ENCODE measurements at places on chromosomes 2 and 18.

GRCh38 chr18:33755931-33756560 is 178.0 kb downstream of the ASXL3 start:
- DNase-seq: no peak

DNA sequence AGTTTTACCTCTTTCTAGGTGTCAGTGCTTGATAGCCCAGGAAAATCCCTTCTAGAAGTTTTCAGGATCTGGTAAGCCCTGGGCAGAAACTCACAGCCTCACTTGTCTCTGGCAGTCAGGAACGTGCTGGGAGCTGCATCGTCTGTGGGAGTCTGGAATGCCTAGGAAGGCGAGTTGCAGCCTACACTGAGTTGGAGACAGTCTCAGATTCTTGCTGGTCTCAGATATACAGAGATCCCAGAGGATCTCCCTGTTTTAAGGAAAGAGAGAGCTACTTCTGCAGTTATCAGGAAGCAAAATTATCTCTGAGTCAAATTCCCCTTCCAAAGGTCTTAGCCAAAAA is 104.4 kb upstream of the CDC42EP3 start:
- DNase-seq: no peak

GRCh38 chr2:88250404-88250803 is 80.3 kb downstream of the THNSL2 start:
- DNase-seq: no peak

DNA sequence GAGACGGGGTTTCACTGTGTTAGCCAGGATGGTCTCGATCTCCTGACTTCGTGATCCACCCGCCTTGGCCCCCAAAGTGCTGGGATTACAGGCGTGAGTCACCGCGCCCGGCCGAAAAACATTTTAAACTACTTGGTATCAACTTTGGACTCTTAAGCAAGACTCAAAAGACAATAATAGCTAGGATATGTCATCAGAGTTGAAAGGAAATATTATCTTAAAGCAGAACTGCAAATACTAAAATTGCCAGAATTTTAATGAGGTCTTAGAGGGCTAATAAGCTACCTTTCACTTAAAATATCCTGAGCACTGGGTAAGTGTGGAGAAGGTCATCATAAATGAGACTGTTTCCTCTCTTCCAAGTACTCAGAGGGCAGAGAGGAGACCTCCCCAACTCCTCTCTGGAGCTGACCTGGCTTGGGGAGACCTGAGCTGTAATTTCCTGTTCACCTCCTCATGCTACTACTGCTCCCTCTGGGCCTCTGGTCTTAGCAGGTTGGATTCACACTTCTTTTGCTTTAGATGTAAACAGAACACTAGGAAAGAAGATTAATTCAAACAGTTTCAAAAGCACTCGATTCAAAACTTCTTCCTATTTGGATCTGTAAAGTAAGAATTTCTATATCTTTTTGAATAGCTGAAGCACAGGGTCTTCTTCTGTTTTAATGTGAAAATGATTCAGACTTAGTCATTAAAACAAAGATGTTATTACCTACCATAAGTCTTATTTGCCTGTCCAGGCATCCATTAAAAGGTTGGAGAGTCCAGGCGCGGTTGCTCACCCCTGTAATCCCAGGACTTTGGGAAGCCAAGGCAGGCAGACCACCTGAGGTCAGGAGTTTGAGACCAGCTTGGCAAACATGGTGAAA is 16.5 kb downstream of the CNRIP1 start:
- DNase-seq: no peak

DNA sequence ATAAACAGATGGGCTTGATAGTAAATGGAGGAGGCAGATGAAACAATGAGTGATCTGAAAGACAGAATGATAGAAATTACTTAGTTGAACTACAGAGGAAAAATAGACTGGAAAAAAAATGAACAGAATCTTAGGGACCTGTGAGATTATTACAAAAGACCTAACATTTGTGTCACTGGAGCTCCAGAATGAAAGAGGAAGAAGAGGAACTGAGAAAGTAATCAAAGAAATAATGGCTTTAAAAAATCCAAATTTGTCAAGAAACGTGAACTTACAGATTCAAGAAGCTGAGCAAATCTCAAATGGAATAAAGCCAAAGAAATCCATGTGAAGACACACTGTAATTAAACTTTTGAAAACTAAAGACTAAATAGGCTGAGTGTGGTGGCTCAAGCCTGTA is 28.3 kb downstream of the EVA1A start:
- no peak for DNase-seq

GRCh38 chr2:46492301-46492700 is 12.9 kb downstream of the TMEM247 start:
- DNase-seq: no peak

DNA sequence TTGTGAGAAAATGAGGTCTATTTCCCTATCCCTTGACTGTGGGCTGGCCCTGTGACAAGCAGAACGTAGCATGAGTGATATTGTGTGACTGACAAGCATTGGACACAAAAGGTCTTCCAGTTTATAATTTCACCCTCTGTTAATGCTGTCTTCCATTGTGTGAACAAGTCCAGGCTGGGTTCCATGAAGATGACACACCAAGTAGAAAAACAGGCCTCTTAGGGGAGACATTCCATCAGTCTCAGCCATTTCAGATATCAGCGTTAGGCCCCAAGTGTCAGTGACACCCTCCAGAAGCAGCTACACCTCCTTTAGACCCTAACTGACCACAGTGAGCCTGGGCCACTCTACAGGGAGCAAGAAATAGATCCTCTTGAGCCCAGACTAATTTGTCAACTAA is 511.3 kb downstream of the FBXO15 start:
- no peak for DNase-seq

DNA sequence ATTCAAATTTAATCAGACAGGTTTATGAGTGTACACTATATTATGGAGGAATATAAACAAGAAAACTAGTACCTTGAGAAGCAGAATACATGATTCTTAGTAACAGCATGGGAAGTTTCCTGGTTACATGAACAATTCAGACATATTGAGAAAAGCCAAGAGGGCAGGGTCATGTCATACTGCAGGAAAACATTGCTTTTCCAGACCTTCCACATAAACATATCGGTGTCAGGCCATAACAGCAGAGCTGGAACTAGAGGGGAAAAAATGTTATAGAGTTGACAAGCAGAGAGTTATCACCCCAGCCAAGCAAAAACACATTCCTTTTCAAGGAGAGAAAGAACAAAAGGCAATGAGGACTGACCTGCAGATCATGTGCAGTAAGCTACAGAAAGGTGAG is 74.7 kb upstream of the ZNF236 start:
- no peak for DNase-seq

DNA sequence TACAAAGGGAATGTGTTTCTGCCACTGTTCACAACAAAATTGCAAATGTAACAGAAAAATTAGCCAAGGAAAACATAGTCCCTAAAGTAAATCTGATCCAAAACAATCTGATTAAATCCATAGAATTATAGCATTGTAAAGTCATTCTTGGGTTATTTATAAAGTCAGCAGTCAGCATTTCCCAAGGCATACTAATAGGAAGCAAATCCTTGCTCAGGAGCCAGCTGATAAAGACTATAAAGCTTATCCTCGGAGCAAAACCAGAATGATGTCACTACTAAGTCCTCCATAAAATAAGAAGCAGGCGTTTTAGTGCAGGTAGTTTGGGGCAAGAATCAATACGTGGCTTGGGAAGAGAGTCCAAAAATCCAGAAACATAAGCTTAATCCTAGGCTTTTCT is 67.3 kb upstream of the CSRNP3 start:
- no peak for DNase-seq

DNA sequence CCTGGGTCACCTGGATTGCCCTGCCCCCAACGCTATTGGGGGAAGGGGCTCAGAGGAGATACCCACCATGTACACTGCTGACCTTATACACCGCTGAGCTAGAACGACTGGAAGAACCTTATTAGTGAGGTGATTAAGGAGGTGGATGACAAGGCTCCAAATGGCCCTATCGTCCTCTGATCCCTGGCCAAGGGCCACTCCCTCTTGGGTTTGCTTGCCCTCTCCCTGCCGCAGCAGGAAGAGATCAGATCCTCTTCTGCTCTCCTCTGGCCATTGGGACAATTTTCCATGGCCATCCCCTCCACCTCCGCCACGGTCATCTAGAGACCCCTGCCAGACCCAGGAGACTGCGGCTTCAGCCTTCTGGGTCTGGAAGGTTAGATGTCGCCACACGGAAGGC is 1.2 kb downstream of the ZNF514 start:
- DNase-seq: no peak

- DNase-seq: no peak
Measured at GRCh38 chr2:105636109-105636740, 108.5 kb upstream of the NCK2 start.

- no peak for DNase-seq
Measured at GRCh38 chr2:97731274-97732020, 18.1 kb downstream of the ZAP70 start.

- no peak for DNase-seq
Measured at GRCh38 chr2:9773903-9774239, 69.4 kb upstream of the TAF1B start.

GRCh38 chr2:218748741-218749441 is 33.1 kb upstream of the CYP27A1 start:
- DNase-seq: no peak

DNA sequence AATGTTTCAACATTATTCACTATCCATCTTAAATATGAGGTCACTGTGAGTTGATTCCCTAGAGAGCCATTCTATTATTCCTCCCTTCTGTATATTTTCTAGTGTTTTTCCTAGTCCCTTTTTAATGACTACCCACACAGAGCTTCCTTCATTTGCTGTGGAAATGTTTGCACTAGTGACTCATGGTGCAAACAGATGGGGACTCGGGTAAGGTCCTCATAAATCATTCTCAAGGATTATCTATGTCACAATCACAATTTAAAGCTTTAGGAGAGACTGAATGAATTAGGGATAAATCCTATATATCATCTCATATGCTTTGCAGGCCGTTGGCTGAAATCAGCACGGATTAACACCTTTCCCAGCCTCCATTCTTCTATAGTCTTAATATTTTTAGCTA is 159.6 kb downstream of the DCC start:
- no peak for DNase-seq

GRCh38 chr18:38966841-38967240 is 1401.2 kb upstream of the CELF4 start:
- DNase-seq: no peak

- DNase-seq: no peak
Measured at GRCh38 chr2:72010647-72011369, 136.9 kb downstream of the CYP26B1 start.

GRCh38 chr2:4673025-4673489 is 969.7 kb downstream of the DCDC2C start:
- no peak for DNase-seq

DNA sequence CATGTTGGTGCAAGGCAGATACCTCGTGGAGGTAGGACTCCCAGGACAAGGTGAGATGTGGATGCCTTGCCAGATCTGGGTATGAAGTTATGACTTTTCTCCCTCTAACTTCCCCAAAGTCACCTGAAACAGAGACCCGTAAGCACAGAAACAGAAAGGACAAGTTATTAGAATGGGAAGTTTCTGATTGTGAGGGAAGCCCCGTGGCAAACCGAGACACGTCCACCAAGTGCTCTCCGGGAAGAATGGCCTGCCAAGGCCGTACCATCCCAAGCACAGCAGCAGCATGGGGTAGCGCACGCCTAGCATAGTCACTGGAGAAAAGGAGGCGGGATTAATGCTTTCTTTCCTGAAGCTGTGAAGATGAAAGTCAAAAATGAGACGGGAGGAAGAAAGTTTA is 110.6 kb downstream of the ZNF532 start:
- DNase-seq: no peak

- no peak for DNase-seq
Measured at GRCh38 chr2:157150747-157151146, 106.8 kb upstream of the GALNT5 start.

DNA sequence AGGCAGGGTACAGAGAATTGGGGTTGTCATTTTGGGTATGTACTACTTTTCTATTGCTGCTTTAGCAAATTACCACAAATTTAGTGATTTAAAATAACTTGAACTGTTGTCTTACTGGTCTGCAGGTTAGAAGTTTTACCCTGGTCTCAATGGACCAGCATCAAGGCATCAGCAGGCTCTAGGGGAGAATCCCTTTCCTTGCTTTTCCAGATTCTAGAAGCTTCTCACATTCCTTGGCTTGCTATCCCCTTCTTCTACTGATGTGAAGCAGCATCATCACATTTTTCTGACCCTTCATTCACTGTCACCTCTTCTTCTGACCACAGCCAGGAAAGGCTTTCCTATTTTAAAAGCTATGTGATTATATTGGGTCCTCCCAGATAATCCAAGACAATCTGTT is 237.8 kb upstream of the RBMS1 start:
- no peak for DNase-seq

GRCh38 chr2:231613663-231614558 is 21.2 kb downstream of the TEX44 start:
- DNase-seq: peak; percentile 46

DNA sequence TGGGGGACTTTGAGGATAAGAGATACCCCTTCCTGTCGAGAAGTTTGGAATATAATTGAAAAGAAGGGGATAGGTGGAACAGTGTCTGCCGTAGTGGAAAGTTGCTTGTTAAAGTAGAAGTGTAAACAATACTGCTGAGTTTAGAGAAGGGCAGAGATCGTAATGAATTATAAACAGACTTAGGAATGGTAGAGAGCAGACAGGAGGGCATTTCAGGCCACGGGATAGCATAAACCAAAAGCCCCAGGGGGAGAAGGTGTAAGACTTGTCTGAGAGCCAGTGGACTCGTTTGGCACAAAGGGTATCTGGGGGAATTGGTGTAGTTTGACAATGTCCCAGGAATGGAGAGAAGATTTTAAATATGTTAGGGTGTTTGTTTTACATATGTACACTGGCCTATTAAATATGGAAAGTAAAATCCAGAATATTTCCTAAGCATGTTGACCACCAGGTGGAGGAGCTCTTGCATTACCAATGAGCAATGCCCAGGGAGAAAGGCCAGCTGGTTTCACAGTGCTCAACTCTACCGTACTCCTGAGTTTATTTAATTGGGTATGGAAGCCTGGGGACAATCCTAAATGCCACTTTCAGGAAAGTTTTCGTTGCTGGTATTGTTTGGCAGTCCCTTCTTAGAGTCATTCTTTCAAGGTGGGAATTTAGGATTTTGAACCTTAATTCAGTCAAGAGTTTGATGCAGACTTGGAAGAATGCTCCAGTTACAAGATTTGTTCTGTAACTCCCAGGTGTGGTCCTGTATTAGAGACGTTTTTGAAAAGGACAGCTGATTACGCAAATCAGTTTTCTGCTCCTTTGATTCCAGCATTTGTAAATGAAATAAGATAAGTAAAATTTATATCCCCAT is 7.5 kb downstream of the COPS8 start:
- no peak for DNase-seq

- DNase-seq: no peak
Measured at GRCh38 chr18:23493654-23494053, 9.7 kb upstream of the RMC1 start.

GRCh38 chr2:88545118-88545517 is 82.1 kb downstream of the EIF2AK3 start:
- DNase-seq: peak; percentile 7

GRCh38 chr2:107363806-107364205 is 462.9 kb upstream of the RGPD4 start:
- DNase-seq: no peak
